Fibroblast of skin of scalp (primary cell): ENCODE measurements at places on chromosomes 13 and 19.

GRCh38 chr13:36057041-36057440 is 74.1 kb downstream of the DCLK1 start:
- DNase-seq, result peak; percentile 27

- peak; percentile 98 for DNase-seq
Measured at GRCh38 chr19:47663911-47664771, 49.1 kb upstream of the EHD2 start.

DNA sequence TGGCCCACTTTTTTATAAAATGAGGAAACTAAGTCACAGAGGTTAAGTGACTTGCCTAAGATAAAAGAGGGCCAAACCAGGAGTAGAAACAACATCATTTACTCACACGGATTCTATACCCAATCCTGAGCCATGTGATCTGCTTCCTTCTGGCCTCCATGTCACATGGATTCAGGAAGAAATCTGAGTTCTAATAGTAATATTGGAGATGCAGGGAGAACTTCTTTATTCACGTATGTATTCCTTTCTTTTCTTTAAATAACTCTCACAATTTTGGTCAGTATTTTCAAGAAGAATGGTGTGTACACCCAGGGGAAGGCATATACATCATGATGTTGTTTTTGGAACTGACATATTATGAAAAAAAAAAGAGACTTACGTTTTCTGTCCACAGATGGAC is 1.8 kb downstream of the POSTN start:
- no peak for DNase-seq

GRCh38 chr19:47618771-47619170 is 9.8 kb downstream of the BICRA start:
- no peak for DNase-seq

GRCh38 chr19:6481541-6482342 is at the start of gene DENND1C:
DENND1C (minus strand) TSS chr19:6481787; CDS start chr19:6481695, 92 bp downstream.
- DNase-seq, result no peak

DNA sequence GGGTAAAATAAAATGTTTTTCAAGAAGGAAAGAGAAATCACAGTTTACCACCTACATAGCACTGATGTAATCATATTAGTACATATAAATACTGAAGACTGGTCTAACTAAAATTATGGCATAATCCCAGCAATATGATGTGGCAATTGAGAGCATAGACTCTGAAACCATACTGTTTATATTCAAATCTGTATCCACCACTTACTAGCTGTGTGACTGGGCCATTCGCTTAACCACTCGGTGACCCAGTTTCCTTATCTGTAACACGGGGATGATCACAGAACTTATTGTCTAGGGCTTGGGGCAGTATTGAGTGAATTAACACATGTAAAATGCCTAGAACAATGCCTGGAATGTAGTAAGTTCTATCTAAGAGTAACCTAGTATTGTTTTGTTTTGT is 13.1 kb upstream of the GTF3A start:
- DNase-seq, result no peak

DNA sequence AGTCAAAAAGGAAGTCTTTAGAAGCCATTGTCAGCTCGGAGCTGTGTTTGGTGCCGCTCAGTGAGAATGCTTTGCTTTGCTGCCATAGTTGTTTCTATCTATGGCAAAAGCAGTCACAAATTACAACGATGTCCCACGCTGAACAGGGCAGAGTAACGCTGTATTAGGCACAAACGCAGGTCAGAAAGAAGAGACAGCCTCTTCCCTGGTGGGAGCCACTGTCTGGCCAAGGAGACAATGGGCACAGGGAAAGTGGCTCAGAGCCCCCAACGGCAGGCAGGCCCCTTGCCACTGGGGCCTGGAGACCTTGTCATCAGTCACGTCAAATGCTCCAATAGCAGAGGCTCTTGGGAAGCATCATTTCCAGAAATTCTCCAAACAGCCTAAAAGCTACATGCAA is 244.2 kb downstream of the TEX29 start:
- no peak for DNase-seq

DNA sequence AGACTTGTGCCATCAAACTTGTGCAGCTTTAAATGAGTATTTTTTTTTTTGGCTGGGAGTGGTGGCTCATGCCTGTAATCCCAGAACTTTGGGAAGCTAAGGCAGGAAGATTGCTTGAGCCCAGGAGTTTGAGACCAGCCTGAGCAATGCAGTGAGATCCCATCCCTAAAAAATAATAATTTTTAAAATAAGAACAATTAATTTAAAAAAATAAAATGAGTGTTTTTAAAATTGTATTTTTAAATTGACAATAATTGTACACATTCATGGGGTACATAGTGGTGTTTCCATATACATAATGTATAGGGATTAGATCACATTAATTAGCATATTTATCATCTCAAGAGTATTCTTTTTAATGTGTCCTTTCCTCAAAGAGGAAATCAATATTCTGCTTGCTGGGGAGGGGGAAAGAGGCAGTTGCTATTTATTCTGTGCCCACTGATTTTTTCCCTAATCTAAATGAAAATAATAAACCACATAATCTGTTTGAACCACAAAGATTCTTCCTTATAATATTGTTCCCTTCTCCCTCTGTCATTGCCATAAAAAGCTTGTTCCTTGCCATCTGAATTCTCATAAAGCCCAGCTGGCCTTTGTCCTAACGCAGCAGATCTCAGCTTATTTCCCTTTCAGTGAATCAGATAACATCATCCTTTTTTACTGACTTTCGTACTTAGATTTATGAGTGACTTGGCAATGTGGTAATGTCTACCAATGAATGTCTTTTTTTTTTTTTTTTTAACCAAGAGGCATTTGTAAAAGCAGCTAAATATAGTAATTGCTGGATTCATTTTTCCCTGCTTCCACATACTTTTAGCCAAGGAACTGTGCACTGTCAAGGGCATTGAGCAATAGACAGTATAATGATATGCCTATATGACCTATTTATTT is 81.8 kb upstream of the RUBCNL start:
- peak; percentile 86 for DNase-seq

DNA sequence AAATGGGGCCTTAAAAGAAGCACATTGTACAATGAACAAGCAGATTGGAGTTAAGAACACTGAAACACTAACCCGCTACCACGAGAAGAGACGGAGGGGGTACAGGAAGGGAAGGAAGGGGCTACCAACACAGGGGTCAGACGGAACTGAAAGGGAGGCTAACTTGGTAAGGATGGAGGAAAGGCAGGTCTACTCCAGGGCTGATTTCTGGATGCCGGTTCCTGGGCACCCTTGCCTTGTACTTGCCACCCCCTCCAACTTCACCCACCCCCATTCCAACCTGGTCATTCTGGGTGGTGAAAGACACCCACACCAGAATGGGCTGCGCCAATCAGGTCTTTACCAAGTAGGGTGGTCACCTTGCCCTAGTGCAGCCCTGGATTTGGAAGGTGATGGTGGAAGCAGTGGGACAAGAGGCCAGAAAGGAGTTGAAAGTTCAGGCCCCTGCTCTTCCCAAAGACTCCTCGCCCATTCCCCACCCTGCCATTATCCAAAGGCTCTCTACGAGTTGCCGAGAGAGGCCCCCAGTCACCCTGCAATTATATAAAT is 10.3 kb downstream of the ZNF574 start:
- DNase-seq, result no peak

DNA sequence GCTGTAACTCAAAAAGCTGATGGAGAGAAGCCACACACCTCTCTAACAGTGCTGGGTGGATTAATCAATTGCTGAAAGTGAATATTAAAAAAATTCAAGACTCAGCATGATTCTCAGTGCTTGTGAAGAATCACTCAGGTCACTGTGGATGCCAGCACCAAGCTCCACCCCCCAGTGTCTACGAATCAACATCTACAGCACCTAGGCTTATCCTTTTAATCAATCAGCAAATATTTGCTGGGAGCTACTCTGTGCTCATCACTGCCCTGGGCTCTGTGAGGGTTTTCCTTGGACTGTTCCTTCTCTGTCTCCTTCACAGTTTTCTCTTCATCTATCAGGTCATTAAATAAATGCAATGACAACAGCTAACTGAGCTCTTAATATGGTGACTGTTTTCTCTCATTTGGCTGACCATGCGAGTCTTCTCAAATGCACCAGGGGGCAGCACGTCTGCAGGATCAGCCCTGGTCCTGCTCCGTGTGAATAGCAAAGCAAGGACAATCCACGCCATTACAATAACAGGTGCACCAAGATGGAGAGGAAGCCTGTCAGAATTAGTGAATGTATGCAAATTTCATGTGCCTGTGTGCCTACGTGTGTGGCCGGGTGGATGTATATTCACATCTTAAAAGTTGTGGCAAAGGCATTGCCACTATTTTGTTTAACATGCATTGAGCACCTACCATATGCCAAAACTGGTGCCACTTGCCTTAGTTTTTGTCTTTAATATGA is 14.6 kb upstream of the C13orf42 start:
- DNase-seq, result peak; percentile 59

- no peak for DNase-seq
Measured at GRCh38 chr13:95354680-95355487, 53.6 kb upstream of the ABCC4 start.

GRCh38 chr13:29819143-29819542 is 31.3 kb downstream of the UBL3 start:
- DNase-seq, result no peak

DNA sequence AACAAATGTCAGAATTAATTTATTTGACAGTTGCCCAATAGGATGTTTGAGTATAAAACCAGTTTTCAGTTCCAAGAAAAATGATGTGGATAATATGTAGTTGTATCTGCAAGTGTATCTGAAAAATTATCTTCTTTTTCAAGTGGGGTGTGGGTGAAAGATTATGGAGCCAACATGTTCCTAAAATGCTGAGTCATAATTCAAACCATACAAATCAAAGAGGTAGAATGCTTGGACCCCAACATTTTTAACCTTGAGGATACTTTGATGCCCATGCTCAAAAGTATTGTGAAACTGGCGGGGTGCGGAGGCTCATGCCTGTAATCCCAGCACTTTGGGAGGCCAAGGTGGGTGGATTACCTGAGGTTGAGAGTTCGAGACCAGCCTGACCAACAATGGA is 54.0 kb upstream of the ZNF724 start:
- DNase-seq, result no peak

GRCh38 chr13:38767506-38768265 is 80.8 kb downstream of the FREM2 start:
- no peak for DNase-seq

GRCh38 chr13:90020536-90021070 is 1326.9 kb upstream of the MIR17HG start:
- no peak for DNase-seq

DNA sequence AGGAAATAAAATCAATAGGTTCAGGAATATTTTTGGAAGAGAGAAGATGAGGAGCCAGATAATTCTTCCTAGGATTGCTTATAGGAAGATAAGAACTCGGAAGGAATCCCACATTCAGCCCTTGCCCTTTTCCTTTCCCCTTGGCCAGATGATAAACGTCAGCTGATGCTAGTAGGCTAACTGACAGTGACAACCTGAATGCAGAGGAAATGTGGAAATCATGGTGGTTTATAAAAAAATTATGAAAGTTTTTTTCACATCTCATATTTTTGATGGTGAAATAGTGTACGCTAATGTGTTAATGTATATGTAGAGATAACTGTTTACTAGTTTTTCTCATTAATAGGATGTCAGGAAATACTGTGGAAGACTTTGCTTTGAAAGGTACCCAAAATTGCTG is 56.9 kb downstream of the EDNRB start:
- DNase-seq, result no peak

DNA sequence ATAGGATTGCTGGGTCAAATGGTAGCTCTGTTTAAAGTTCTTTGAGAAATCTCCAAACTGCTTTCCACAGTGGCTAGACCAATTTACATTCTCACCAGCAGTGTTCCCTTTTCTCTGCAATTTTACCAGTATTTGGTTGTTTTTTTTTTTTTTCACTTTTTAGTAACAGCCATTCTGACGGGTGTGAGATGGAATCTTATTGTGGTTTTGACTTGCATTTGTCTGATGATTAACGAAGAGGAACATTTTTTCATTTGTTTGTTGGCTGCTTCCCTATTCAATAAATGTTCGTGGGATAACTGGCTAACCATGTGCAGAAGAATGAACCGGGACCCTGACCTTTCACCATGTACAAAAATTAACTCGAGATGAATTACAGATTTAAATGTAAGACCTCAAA is 31.2 kb downstream of the CYP4F2 start:
- no peak for DNase-seq

DNA sequence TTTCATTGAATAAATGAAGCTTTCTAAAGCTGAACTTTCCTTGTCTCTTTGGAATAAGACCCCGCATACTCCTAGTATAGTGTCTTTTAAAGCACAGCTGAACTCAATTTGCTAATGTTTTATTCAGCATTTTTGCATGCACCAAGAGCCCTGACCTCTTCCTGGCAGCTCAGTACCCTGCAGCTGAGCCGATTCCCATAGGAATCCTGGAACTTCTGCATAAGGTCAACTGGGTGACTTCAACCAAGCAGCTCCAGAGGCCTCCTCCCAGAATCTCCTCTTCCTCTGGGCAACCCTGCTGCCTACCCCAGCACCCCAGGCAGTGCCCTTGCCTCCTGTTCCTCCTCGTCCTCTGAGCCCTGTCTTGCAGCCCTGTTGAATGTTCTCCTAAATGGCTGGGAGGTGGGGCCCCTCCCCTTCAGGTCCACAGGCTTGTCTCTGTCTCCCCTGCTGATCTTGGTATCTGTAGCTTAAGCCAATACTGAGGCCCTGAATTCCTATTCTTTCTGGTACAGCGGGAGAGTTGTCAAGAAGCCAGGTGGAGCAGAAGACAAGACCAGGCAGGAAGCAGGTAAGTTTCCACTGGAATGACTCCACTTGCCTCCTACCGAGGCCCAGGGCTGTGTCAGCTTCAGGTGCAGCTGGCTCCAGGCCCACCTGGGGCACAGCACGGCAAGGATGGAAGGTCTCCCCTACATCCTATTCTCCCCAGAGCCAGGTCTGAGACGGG is 23.6 kb upstream of the CCDC124 start:
- no peak for DNase-seq

DNA sequence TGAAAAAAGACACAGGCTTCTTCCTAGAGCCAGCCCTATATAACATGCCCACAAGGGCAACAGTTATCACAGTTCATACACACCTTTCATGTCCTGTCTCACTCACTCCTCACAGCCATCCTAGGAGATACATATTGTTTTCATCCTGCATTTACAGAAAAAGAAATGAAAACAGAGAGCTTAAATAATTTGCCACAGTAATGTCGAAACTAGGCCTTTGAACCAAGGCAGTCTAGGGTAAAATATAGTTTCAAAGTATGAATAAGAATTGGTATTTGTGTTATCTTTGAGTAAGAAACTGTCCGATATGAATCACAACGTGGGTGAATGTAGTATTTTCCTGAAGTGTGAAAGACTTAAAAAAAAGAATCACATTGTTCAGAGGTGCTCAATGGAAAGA is 26.8 kb downstream of the CLDN10 start:
- DNase-seq, result no peak
